ENCODE measurements at places on chromosomes 2 and 18.
A peak's percentile ranks its signal among the peaks of the same experiment; 100 is the strongest.

- peak; percentile 97 for DNase-seq
- H3K27ac ChIP-seq, result peak overlapping the region; percentile 97
- peak overlapping the region; percentile 34 for H3K4me3 ChIP-seq
- H3K27me3 ChIP-seq, result no peaks in the 10 kb centered on the region
Observed at GRCh38 chr2:17800219-17800618, 16.0 kb upstream of the MSGN1 start.

DNA sequence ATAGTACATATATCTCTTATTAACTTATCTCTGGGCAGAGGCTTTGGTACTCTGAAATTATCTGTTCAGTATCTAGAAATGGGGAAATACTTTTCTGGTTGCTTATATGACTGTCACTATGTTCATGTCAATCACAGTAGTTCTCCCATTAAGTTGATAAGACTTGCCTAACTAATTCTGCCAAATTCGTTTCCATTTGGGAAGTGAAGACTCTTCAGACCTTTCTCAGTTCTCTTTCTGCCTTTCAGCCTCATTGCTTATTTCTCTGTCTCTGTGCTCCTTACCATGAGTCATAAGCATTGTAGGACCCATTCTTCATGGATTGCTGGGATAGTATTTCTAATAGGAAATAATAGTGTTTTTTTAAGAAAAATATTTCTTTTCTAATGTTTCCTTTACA is 113.5 kb downstream of the PHLPP1 start:
- peaks cover 4% of the 10 kb centered on the region for H3K36me3 ChIP-seq
- H3K4me1 ChIP-seq, result peaks cover 3% of the 10 kb centered on the region
- DNase-seq, result no peak
- H3K4me3 ChIP-seq, result no peak overlapping the region
- no peak overlapping the region for H3K27ac ChIP-seq
- H3K27me3 ChIP-seq, result no peaks in the 10 kb centered on the region

DNA sequence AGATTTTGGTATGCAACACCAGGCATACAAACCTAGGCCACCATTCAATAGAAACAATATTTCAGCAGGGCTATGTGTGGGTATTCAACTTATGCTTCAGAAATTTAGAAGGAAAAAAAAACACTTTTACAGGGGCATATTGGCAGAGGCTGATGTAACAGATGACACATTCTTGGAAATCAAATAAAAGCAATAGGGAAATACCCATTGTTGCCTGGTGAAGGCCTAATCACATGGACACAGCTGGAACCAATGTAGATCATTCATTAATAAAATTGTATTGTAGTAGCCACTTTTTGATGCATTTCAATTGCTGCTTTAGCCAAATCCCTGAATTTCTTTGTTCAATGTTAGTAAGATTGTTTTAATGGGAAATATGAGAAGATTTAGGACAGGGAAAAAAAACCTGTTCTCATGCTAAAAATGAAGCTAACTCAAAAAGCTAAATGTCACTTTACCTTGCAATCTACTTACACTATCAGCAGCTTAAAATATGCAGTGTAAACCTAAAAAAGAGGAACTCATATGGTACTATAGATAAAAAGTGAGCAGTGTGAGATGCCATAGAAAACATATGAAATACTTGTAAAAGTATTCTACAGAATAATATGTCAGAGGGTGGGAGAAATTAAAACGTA is 289.4 kb downstream of the ZEB2 start:
- no peak overlapping the region for H3K4me3 ChIP-seq
- no peaks in the 10 kb centered on the region for H3K4me1 ChIP-seq
- H3K27ac ChIP-seq, result no peak overlapping the region
- H3K27me3 ChIP-seq, result no peaks in the 10 kb centered on the region

DNA sequence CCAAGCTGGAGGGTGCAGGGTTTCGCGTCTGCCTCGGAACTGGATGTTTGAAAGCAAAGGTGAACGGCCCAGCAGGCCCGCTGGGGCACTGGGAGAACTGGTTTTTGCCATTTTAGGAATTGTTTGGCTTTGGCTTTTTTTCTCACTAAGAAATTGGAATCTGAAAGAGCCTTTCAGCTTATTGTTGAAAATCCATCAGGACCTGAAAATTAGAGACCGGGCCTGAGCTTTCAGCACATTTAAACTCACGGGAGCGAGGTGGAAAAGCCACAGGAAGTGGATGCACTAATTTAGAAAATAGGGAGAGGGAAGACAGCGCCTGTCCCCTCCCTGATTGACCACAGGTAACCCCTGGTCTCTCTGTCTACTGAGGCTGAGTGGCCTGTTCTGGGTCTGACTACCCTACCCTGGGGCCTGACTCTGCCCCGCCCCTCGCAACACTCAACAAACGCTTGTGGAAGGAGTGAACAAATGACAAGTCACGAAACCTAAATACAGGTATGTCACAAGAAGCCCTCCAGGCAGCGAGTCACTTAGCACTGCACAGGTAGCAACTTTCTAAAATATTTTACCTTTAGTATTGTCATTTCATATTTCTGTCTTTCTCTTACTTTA is 100.3 kb upstream of the MBOAT2 start:
- peaks cover 44% of the 10 kb centered on the region for H3K4me1 ChIP-seq
- DNase-seq, result no peak
- H3K4me3 ChIP-seq, result no peak overlapping the region
- H3K36me3 ChIP-seq, result no peaks in the 10 kb centered on the region
- no peaks in the 10 kb centered on the region for H3K27me3 ChIP-seq
- no peak overlapping the region for H3K27ac ChIP-seq

GRCh38 chr2:99834426-99834825 is 308.0 kb downstream of the AFF3 start:
- no peak for DNase-seq
- no peaks in the 10 kb centered on the region for H3K4me1 ChIP-seq
- H3K4me3 ChIP-seq, result no peak overlapping the region
- H3K36me3 ChIP-seq, result no peaks in the 10 kb centered on the region
- no peak overlapping the region for H3K27ac ChIP-seq

DNA sequence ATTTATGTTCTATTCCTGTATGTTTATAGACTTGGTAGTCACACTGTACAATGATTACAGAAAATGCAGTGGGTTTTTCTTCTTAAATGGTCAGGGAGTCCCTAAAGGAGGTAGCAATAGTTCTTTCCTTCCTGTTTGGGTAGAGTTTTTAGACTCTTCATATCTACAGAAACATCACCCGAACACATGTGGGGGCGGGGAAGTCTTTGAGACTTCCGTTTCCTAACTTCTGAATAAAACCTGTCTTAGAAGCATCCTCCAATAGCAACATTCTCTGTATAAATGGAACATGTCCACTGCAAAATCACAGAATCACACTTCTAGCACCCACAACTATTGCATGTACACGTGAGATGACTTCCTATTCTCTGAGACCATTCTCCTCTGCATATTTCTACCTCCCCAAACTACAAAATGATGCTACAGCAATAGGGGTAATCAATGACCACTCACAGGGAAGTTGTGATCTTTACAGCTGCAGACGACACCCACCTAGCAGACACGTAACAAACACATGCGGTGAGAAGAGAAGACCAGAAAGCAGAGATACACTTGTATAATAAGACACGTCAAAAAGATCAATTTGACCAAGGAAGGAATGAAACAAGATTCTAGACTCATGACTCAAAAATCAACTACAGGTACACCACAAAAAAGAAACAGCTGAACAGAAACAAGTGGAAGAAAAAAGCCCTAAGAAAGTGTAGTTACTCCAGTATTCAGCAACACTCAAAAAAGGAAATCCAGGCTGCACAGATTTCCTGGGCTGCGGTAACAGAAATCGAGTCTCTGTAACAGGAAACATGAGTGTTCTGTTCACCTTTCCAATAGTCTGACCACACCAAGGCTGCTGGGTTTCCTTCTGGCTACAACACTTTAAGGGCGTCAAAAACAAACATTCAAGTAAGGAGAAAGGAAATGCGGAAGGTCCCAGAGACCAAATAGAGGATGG is 120.4 kb downstream of the ZNF516 start:
- H3K4me3 ChIP-seq, result no peak overlapping the region
- no peak for DNase-seq
- H3K27ac ChIP-seq, result no peak overlapping the region
- H3K36me3 ChIP-seq, result peaks cover 57% of the 10 kb centered on the region

- DNase-seq, result peak; percentile 25
- H3K36me3 ChIP-seq, result no peaks in the 10 kb centered on the region
- no peak overlapping the region for H3K27ac ChIP-seq
- H3K27me3 ChIP-seq, result no peaks in the 10 kb centered on the region
- peaks cover 2% of the 10 kb centered on the region for H3K4me1 ChIP-seq
Observed at GRCh38 chr2:150027164-150027563, 439.6 kb upstream of the MMADHC start.

GRCh38 chr2:237873897-237874551 is 14.6 kb downstream of the RAMP1 start:
- peaks cover 16% of the 10 kb centered on the region for H3K4me1 ChIP-seq
- H3K4me3 ChIP-seq, result no peak overlapping the region
- no peak for DNase-seq
- H3K27ac ChIP-seq, result no peak overlapping the region
- H3K27me3 ChIP-seq, result no peaks in the 10 kb centered on the region

- H3K27me3 ChIP-seq, result no peaks in the 10 kb centered on the region
- peaks cover 12% of the 10 kb centered on the region for H3K4me1 ChIP-seq
- no peak overlapping the region for H3K4me3 ChIP-seq
- no peak overlapping the region for H3K27ac ChIP-seq
- H3K36me3 ChIP-seq, result no peaks in the 10 kb centered on the region
- no peak for DNase-seq
Observed at GRCh38 chr2:224971214-224971613, 71.1 kb downstream of the DOCK10 start.

DNA sequence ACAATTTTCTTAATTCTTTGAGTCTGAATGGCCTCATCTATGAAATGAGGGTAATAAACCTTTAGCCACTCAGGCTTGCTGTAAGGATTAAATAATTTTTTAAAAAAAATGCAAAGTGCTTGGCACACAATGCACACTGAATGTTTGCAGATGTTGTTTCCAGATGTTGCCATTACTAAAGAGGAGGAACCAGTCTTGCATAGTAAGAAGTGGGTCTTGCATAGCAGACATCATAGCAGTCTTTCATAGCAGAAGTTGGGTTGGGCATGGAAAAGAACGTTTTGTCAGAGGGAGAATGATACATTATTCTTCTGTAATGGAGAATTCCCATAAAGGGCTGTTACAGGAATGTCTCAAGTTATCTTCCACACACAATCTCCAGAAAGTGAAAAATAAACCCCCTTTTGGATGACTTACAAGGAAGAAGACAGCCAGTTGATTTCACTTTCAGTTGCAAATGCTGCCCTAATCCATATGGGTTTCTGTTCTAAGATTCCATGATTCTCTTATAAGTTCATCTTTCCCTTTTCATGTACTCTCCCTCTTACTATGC is 327.7 kb downstream of the SUCLG1 start:
- H3K27ac ChIP-seq, result no peak overlapping the region
- peak; percentile 6 for DNase-seq
- peaks cover 2% of the 10 kb centered on the region for H3K4me1 ChIP-seq

DNA sequence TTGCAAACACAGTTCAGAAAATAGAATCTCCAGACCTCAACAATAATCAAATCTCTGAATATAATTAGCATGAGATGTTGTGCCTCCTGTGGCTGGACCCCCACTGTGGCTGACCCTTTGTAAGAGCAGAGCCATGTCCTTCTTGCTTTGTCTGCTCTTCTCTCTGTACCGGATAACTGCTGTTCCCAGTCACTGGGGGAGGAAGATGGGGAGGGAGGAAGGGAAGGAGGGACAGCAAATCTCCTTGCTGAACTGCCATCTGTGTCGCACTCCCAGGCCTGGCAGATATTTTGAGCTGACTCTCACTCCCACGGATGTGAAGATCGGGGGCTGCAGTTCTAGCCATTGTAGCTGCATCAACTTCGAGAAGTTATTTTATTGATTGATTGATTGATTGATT is 319.0 kb upstream of the CXCR4 start:
- H3K4me1 ChIP-seq, result peaks cover 6% of the 10 kb centered on the region
- no peak overlapping the region for H3K27ac ChIP-seq
- DNase-seq, result no peak
- peaks cover 7% of the 10 kb centered on the region for H3K27me3 ChIP-seq

DNA sequence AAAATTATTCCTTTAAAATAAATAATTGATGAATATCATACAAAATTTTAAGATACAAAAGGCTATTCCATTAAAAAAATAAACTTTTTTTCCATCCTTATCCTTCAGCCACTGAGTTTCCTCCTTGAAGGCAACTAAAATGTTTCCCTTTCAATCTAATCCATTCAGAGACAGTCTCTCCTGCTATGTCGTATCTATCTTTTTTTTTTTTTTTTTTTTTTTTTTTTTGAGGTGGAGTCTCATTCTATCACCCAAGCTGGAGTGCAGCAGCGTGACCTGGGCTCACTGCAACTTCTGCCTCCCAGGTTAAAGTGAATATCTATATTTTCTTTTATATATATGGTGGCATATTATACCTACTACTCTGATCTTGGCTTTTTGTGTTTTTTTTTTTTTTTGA is 31.7 kb upstream of the SOS1 start:
- H3K4me1 ChIP-seq, result no peaks in the 10 kb centered on the region
- H3K27me3 ChIP-seq, result no peaks in the 10 kb centered on the region
- no peaks in the 10 kb centered on the region for H3K36me3 ChIP-seq
- no peak overlapping the region for H3K4me3 ChIP-seq
- no peak overlapping the region for H3K27ac ChIP-seq
- DNase-seq, result no peak

DNA sequence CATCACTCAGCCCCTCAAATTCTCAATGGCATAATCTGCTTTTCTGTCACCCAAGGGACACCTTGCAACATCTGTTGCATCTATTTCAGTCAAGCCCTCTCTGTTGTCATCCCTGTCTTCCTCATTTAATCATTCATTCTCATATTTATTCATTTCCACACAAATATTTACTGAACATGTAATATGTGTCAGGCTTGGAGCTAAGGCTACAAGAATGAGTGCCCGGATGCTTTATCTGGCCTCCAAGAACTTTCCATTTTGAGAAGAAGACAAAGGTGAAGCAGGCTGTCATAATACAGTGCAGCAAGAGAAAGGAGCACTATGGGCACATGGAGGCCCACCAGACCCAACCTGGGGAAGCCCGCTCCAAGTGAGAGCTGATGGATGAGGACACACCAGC is 15.6 kb downstream of the IL18RAP start:
- H3K4me3 ChIP-seq, result no peak overlapping the region
- no peaks in the 10 kb centered on the region for H3K36me3 ChIP-seq
- no peak overlapping the region for H3K27ac ChIP-seq
- H3K4me1 ChIP-seq, result no peaks in the 10 kb centered on the region
- no peak for DNase-seq

- H3K4me3 ChIP-seq, result no peak overlapping the region
- no peaks in the 10 kb centered on the region for H3K27me3 ChIP-seq
- no peak overlapping the region for H3K27ac ChIP-seq
- no peak for DNase-seq
Observed at GRCh38 chr2:218393750-218394290, 5.8 kb upstream of the CTDSP1 start.

GRCh38 chr18:3948958-3949357 is 499.0 kb downstream of the TGIF1 start:
- H3K27ac ChIP-seq, result no peak overlapping the region
- H3K4me1 ChIP-seq, result no peaks in the 10 kb centered on the region
- H3K36me3 ChIP-seq, result no peaks in the 10 kb centered on the region
- H3K27me3 ChIP-seq, result no peaks in the 10 kb centered on the region

DNA sequence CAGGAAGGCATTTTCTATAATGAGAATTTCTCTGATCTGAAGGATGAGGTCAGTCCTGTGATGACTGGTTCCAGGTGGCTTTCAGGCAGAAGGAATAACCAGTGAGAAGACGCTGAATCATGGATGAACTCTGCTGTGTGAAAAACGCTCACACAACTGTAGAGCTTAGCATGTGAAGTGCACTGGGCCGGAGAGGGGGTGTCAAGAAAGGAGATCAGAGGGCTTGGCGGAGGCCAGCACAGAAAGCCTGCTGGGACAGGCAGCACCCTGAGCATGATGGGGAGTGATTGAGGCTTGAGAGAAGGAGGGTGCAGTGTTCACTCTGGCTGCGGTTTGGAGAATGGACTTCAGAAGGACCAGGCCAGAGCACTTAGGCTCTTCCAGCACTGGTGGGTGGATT is 236.5 kb downstream of the TPGS2 start:
- no peak overlapping the region for H3K4me3 ChIP-seq
- no peaks in the 10 kb centered on the region for H3K4me1 ChIP-seq
- no peak overlapping the region for H3K27ac ChIP-seq
- no peaks in the 10 kb centered on the region for H3K27me3 ChIP-seq
